ENCODE measurements at places on chromosomes 3 and 15.

DNA sequence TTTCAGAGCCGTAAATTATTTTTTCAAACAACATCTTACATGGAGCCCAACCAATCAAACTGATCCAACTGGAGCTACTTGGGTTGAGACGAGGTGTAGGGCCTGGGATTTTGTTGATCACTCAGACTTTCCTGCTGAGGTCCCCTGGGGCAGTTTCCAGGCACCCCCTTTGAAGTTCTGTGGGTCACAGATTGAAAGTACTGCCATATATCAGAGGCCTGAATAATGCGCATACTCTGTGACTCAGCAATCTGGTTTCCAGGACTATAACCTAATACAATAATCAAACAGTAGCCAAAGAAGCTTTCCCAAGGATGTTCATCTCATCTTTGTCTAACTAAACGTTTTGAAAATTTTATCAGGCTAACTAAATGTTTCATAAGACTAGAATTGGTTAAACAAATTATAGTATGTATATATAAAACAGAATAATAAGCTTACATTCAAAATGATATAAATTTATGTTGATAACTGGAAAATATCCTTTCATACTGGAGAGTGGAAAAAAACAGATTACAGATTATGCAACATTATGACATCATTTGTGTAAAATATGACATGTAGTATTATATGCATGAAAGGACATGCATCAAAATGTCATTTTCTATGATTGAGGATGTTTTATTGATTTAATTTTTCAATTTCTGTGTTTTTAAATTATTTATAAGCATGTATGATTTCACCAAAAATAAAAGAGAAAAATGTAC, 617.1 kb downstream of the NTRK3 start:
- no peak for DNase-seq

DNA sequence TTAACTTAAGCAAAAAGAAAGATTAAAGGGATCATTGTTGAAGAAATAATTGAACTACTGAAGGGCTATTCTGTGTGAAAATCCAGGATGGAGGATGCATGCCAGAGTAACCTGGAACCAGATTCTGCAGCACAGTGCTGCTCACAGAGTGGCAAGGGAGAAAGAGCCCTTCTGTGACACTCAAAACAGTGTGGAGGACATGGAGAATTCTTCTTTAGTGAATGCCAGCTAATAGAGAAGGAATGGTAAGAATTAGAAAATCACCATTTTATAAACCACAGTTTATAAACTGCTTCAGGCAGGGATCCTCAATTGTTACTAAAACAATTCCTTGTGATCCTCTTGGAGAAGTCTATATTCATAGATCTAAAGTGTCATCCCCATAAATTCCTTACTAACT, 70.4 kb upstream of the ARHGEF26 start:
- DNase-seq: no peak

DNA sequence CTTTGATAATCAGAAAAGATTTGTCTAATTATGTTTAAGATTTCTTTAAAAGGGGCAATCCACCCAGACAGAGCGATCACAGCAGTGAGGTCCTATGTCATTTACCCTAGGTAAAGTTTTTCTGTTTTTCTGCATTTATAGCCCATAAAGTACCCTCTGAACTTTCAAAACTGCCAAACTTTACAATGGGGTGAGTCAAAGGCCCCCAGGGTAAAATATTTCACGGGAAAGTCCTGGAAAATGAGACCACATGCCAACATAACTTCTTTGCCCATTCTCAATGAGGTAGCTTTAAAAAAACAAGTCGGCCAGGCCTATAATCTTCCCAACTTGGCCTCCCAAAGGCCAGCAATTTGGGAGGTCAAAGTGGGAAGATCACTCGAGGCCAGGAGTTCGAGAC, 53.0 kb downstream of the SUCLG2 start:
- DNase-seq: no peak

DNA sequence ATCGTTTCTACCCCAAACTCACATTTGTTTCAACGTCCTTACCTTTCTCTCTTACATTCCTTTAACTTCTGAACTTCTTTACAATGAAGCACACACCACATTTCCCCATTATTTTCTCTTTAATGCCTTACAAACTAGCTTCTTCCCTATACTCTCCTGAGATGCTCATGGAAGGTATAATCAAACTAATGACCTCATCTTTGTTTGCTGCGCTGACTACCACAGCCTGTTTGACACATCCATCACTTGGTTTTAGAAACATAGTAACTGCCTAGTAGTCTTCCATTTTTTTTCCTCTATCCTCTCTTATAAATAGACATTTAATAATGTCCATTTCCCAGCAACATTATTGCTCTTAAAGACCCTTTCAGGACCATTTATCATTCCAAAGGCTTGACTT, 230.5 kb upstream of the LRTM1 start:
- no peak for DNase-seq

GRCh38 chr15:98063315-98063714, 102.8 kb downstream of the ARRDC4 start:
- no peak for DNase-seq

- DNase-seq: no peak
Measured at GRCh38 chr3:38646062-38646461, 3.4 kb downstream of the SCN5A start.

- DNase-seq: no peak
Measured at GRCh38 chr3:71244153-71244825, 339.2 kb downstream of the FOXP1 start.

DNA sequence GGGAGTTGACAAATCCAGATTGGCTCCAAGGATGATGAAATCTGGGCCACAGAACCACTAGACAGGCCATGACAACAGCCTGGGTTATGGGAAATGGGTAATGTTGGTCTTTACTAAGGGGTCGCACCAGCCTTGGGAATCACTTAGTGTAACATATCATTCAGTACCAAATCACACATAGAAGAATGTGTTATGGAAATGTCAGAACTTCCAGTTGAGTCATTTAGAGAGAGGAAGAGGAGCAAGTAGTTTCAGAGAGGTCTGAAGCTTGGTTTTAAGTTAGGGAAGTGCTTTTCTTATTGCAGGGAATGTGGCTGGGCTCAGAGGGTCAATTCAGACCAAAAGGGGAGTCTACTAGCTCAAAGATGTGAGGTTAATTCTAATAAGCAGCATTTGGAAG, 241.6 kb upstream of the ZPLD1 start:
- no peak for DNase-seq

- DNase-seq: no peak
Measured at GRCh38 chr3:69031635-69032034, 18.2 kb upstream of the EOGT start.

DNA sequence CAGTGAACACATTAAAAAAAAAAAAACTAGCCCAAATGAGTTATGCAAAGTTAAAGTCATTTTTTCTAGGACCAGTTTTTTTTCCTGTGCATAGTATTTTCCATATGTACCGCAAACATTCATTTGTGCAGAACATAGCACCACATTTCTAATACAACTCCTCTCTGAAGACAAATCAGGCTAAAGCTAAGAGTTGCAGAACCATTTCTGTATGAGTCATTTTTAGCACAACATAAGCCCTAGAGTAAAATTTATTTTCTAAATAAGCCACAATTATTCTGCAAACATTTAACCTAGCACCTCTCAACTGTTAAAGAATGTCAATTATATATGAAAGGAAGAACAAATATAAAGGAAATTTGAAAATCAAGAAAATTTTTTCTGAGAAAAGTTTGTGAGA, 375.8 kb downstream of the TIGIT start:
- no peak for DNase-seq

- DNase-seq: no peak
Measured at GRCh38 chr3:184345317-184346144, 8.1 kb downstream of the FAM131A start.

DNA sequence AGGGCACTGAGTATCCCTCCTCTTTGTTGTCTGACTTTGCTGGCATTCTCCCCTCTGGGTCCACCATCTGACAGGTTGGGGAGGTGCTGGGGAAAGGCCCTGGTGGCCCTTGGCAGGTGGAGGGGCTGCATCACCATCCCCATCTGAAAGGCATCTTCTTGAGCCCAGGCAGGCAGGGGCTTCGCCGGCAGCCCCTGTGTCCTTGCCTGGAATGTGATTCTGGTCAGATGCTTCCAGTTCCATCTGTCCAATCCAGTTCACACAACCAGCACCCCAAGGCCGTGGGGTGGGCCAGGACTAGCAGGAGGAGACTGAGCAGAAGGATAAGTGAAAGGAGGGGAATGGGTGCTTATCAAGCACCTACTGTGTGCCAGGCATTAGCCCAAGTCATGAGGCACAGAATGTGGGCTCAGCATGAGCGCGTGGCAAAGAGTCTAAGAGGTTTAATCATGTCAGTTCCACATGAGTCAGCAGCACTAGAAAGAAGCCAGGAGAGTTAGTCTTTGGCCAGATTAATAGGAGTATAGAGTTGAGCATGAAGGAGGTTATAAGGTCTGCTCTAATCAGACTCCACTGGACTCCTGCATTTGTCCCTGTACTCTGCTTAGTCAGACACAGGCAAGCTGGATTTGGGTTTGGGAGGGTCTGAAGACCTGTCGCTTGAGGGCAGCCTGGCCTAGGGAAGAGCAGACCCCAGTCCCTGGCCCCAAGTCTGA, 10.5 kb upstream of the TXNRD3 start:
- no peak for DNase-seq
